Neural progenitor cell (in vitro differentiated cells): ENCODE measurements at places on chromosomes 7 and 10. TPM values are rescaled to one million over a fixed set of nuclear protein-coding genes. Genes with fewer than 3 reads are reported as not detected.
A peak's percentile ranks its signal among the peaks of the same experiment; 100 is the strongest.

DNA sequence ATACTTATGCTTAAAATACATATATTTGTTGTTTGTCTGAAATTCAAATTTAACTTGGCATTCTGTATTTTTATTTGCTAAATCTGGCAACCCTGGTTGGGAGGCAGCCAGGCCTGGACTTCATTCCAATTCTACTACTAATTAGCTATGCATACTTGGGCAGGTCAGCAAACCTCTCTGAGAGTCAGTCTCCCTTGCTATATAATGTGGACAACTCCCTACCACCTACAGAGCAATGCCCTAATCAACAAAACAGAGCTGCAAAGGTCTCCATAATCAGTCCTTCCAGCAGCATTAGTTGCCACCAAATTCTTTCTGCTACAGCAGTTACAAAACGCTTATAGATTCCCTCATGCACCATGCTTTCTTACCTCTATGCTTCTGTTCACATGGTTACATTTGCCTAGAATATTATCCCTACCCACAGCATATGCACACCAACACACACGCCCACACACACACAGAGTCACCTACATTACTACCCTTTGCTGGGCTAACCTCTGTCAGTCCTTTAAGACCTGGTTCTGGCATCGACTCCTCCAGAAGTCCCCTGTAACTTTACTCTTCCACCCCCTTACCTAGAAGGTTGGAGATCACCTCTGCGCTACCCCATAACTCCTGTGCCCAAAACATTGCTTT lies 188.7 kb downstream of the FGFR2 start:
- H3K27me3 ChIP-seq = no peaks in the 10 kb centered on the region
- no peaks in the 10 kb centered on the region for H3K36me3 ChIP-seq
- H3K4me3 ChIP-seq = no peak overlapping the region
- H3K27ac ChIP-seq = no peak overlapping the region
- peaks cover 6% of the 10 kb centered on the region for H3K4me1 ChIP-seq

Gene PRSS37
- not detected in 2 replicates for total RNA-seq

DNA sequence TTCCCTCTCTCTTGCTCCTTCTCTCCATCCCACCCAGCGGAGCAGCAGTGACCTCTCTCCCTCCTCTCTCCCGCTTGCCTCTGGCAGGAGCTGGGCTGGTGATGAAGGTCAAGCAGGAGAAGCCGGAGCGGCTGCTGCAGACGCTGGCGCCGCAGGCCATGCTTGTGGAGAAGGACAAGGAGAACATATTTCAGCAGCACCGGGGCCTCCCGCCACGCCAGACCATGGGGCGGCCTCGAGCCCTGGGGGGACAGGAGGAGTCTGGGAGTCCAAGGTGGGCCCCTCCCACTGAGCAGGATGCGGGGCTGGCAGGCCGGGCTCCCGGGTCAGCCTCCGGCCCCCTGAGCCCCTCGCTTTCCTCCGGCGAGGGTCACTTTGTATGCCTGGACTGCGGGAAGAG lies 17.3 kb downstream of the ZNF775 start:
- H3K36me3 ChIP-seq = no peaks in the 10 kb centered on the region
- no peak for DNase-seq
- H3K27ac ChIP-seq = no peak overlapping the region
- no peak overlapping the region for H3K4me3 ChIP-seq

DNA sequence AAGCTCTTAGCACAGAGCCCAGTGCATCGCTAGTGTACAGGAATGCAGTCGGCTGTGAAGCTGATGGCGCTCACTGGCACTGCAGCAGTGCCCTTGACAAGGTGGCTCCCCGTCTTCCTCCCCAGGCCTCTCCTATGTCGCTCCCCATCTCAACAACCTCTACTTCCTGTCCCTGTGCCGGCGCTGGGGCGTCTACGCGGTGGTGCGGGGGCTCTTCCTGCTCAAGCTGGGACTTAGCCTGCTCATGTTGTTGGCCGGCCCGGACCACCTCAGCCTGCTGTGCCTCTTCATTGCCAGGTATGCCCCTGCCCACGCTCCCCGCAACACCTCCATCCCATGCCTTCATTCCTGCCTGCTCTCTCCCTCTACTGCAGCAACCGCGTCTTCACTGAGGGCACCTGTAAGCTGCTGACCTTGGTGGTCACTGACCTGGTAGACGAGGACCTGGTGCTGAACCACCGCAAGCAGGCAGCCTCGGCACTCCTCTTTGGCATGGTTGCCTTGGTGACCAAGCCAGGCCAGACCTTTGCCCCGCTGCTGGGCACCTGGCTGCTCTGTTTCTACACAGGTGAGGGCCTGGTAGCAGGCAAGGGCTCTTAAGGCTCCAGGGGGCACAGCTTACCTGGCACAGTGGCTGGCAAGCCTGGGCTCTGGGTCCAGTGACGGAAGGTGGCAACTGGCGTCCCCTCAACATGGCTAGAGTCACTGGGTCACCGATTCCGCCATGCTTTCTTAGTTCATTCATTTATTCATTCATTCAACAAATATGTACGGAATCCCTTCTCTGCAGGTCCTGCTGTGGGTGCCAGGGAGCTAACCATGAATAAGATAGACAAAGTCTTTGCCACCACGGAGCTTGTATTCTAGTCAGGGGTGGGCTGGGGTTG lies 22.3 kb upstream of the C10orf95 start:
- DNase-seq = no peak
- no peak overlapping the region for H3K27ac ChIP-seq
- H3K4me3 ChIP-seq = no peak overlapping the region
- no peaks in the 10 kb centered on the region for H3K36me3 ChIP-seq
- no peaks in the 10 kb centered on the region for H3K27me3 ChIP-seq
- no peaks in the 10 kb centered on the region for H3K4me1 ChIP-seq

Gene PTF1A
- not detected in 2 replicates for total RNA-seq

- H3K27ac ChIP-seq = no peak overlapping the region
- H3K4me3 ChIP-seq = peak overlapping the region; percentile 65
- H3K36me3 ChIP-seq = no peaks in the 10 kb centered on the region
- no peak for DNase-seq
- no peaks in the 10 kb centered on the region for H3K27me3 ChIP-seq
Measured at GRCh38 chr7:133252506-133252857, 396 bp upstream of the EXOC4 start.

DNA sequence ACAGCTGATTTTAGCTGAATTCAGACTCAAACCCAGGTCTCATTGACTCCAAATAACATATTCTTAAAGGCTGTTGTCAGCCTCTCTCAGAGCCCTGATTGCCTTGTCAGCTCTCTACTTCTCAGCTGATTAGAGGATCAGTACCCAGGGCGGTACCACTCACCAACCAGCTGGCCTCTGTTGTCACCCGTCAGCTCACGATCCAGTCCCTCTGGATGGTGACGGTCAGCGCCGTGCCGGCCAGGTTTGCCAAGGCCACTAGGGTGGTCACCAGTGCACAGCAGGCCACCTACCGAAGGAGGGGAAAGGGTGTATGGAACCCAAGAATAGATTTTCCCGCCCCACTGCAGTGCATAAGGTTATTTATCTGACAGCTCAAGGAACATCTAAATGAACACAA lies 52.3 kb upstream of the TOMM7 start:
- H3K27ac ChIP-seq = no peak overlapping the region
- DNase-seq = no peak
- no peaks in the 10 kb centered on the region for H3K27me3 ChIP-seq
- H3K4me3 ChIP-seq = no peak overlapping the region
- H3K36me3 ChIP-seq = no peaks in the 10 kb centered on the region
- H3K4me1 ChIP-seq = no peaks in the 10 kb centered on the region
